ENCODE measurements at places on chromosomes 4 and X.

DNA sequence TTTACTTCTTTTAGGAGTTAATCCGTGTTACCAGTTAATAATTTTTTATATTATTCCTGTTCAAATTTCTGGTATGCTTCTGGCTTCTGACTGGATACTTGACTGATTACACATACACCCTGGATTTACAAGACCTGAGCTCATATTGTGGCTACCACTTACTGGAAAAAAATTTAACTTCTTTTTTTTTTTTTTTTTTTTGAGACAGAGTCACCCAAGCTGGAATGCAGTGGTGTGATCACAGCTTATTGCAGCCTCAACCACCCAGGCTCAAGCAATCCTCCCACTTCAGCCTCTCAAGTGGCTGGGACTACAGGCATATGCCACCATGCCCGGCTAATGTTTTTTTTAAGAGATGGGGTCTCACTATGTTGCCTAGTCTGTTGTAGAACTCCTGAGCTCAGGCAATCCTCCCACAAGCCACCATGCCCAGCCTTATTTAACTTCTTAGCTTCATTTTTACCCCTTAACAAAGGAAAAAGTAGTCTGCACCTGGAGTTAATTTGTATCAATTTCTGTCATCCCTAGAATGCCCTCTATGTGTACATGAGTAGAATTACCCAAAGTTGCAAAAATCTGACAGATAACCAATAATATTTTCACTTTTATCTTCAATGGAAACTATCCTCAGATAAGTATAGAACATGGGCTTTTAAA, 50.3 kb downstream of the TMEM165 start:
- no peak for DNase-seq

DNA sequence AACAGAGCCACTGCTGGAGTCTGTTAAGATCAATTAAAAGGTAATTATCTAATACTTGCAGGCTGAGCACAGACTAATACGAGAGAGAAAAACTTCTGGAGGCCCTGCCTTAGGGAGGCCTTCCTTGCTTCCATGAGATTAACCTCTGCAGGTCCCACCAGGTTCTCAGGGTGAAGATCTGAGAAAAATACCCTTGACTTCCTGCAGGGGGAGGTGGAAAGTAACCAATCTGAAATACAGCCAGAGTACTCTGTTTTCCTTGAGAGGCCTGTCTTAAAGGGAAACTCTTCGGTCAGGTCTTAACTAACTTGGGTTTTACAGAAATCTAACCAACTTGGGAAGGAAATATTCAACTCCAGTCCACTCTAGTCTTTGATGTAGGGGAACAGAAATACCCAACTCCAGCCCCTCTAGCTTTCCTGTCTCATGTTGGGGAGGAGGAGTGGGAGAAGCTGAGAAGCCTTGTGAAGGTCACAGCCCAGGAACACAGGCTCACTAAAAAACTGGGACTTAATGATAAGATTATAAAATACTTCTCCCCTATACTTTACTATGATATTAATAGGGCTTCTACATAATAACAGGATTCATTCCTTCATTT, 77.1 kb downstream of the TBCK start:
- peak; percentile 21 for DNase-seq

GRCh38 chrX:37781814-37782213, 2.0 kb downstream of the CYBB start:
- DNase-seq: no peak

DNA sequence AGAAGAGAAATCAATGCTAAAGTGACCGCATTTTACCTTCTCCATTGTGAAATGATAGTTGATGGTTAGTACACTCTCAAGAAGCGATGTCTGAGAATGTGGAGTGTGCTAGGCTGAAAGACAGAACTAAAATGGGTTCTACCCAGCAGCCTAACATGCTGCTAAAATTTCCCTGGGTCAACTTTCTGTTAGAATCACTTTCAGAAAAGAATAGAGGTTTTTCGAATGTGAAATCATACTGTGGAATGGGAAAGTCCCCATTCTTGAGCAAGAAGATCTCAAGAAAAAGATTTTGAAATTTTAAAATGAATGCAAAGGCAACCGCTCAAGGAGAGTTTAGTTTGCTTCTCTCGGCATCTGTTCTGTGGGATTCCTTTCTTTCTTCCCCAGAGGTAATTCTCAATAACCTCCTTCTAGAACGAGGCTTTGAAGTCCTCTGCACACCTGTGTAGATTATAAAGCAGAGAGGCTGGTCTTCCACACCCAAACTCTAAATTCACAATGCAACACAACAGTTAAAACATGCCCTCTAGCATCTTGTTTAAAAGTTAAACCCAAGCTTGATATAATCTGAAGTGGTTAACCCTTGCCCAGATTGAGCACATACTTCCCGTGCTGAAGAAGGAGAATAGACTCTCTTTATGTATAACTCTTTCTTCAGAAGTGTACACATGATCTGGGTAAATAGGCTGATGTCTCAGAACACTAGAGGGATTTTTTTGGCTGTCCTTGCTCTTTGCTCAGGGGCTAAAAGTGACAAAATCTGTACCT, 208.7 kb upstream of the KLF3 start:
- DNase-seq: no peak

GRCh38 chrX:54509400-54509799, 13.4 kb upstream of the FGD1 start:
- no peak for DNase-seq

DNA sequence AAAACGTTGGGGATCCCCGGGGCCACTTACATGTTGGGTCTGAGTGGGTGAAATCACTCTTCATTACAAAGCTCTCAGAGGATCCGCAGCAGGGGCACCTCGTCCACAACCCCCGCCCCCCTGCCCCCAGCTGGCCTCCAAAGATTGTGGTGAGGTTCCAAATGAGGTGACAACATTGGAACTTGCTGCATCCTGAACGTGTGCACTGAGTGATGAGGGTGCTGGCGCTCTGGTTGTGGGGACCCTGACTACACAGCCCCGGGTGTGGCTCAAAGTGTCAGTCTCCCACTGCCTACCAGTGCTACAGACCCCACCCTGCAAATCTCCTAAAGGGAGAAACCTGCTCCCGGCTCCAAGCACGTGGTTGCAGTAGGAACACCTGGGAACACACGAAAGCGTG, 111.9 kb downstream of the PHKA2 start:
- no peak for DNase-seq

- DNase-seq: peak; percentile 59
These were observed 30.6 kb downstream of the LONRF3 start for GRCh38 chrX:119004920-119005524.

DNA sequence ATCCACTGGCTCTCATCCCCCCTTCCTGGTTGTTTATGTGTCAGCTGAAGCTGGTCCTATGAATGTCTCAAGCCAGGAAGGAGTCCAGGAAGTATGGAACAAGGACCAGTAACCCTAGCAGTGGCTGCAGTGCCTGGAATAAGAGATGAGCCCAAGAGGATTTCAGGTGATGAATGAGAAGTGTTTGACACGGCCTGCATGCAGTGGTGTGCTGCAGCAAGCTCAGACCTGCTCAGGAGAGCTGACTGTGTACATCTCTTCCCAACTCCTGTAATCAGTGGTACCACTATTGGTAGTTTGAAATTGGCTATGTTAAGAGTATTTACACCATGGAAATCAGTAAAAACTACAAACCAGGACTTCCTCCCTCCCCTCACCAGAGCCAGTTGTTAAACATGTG, 88.0 kb downstream of the IQCM start:
- DNase-seq: no peak

DNA sequence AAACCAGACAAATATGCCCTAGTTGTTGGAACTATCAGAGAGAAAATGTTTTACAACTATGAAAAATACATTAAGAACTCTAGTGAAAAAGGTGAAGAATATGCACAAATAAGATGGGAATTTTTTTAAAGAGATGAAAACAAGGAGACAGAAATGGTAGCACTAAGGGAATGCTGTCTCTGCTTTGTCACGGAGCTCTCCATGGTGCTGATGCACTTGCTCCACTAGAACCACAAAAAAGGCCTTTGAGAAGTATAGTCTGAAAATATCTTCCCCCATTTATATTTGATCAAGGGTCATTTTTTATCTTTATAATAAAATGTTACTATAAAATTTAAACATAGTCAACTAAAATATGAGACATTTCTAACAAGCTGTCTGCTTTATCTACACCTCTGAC, 1655.5 kb upstream of the AGA start:
- DNase-seq: no peak

DNA sequence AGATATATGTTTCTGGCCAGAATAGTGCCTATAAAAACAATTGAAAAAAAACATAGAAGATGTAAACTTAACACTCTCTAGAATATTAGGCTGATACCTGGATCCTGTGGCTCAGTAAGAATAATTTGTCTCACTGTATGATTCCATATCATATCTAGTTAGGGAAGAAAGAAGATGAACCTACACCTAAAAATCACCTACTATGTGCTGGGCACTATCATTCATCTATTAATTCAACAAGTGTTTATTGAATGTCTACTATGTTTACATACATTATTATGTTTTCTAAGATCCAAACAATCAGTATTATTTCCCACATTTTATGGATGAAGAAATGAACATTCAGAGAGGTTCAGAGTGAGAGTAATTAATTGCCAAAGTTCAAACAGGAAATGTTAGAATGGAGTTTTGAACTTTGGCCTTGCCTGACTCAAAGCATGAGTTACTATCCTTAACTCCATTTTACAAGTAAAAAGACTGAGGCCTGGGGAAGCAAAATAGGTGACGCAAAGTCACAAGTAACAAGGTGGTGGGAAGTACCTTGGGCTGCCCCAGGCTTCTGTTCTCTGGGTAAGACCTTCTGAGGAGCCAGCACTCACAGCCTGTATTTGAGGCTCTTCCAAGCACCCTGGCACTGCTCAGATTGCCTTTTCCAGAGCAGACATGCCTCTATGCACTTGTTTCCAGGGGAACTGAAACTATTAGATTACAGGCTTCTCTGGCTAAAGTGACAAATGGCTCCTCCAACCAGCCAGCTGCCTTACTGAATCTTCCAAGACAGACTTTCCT, 111.1 kb upstream of the ACSL4 start:
- no peak for DNase-seq

GRCh38 chr4:96784336-96784735, 944.4 kb downstream of the PDHA2 start:
- DNase-seq: no peak

GRCh38 chr4:137638934-137639333, 106.6 kb upstream of the PCDH18 start:
- DNase-seq: no peak

- DNase-seq: no peak
These were observed 38.7 kb downstream of the ADD1 start for GRCh38 chr4:2882341-2882740.

- DNase-seq: no peak
These were observed 76.4 kb upstream of the MBNL3 start for GRCh38 chrX:132565273-132565672.

DNA sequence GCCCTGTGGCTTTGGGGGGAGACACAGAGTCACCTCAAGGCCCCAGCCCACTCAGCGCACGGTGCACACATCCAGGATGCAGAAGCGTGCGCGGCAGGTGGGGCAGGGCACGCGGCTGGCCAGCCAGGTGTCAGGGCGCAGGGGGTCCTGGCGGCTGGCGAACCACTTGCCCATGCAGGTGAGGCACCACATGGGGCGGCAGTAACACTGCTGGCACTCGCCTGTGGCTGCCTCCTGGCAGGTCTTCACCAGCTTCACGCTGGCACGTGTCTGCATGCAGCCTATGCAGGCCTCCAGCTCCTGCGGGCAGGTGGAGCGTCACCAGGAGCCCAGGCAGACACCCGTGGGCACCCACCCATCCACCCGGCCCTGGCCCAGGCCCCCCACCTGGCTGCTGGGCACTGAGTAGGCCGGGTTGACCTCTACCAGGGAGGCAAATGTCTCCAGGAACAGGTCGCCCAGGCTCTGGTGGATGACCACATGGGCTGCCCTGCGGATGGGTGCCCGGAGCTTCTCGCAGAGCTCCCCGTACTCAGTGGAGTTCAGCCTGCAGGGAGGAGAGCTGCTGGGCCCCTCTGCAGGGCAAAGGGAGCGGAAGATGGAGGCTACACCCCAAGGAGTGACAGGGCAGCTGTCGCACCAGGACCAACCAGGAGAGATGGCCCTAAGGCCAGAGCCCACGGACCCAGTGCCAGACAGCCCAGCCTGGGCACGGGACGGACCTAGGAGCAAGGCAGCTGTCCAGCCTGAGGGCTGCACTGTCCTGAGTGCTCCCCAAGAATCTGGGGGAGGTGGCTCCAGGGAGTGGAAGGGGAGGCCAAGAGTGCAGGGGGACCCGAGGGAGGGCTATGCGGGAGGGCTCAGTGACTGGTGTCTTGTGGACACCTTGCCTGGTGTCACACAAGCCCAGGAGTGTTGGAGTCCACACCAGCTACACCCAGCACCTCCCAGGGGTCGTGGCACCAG, 3.7 kb downstream of the TMEM129 start:
- DNase-seq: peak; percentile 18

DNA sequence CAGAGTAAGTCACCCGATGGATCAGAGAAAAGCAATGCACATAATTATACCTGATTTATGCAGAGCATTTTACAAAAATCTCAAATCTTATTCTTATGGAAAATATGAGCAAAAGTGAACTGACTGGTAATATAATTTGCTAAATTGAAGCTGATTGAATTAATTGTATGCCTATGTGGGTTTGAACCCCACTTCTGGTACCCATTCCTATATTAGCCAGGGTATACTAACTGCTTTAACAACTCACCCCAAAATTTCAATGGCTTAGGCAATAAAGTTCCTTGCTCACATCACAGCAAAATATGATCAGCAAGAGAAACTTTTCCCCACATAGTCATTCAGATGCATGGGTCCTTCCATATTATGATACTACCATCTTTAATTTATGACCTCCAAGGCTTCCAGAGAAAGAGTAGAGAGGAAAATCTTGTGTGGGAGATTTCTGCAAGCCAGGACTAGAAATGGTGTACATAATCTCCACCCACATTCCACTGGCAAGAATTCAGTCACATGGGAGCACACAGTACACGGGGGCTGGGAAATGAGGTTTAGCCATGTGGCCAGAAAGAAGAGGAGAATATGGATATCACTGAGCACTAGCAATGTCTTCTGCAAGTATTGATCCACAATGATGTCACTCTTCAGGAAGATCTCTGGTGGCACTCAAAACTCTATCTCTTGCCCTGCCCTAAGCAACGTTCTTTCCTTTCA, 640.7 kb downstream of the BCOR start:
- no peak for DNase-seq

GRCh38 chr4:1293531-1293941, 3.8 kb downstream of the MAEA start:
- DNase-seq: no peak

GRCh38 chr4:78131403-78131802, 74.3 kb downstream of the FRAS1 start:
- DNase-seq: no peak

DNA sequence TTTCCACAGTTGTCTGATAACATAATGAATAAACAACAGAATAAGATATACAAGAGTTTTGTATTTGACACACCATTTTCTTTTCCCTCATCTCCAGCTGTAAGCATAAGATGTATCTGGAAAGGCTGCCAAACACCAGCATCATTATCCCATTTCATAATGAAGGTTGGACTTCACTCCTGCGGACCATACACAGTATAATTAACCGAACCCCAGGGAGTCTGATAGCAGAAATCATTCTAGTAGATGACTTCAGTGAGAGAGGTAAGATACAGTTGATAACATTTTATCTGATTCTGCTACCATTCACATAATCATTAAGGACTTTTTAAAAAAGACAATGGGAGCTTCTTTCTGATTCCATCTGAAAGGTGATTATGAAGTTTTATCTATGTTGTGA, 535.2 kb downstream of the GALNTL6 start:
- DNase-seq: no peak

- no peak for DNase-seq
These were observed 12.4 kb downstream of the ZDHHC9 start for GRCh38 chrX:129831091-129831885.
